WTC11 (cell line): ENCODE measurements at places on chromosomes 3 and 15. TPM values are rescaled to one million over a fixed set of nuclear protein-coding genes. Genes with fewer than 3 reads are reported as not detected.
A peak's percentile ranks its signal among the peaks of the same experiment; 100 is the strongest.

- no peak for DNase-seq
Observed at GRCh38 chr3:150393745-150394144, 14.4 kb upstream of the TSC22D2 start.

DNA sequence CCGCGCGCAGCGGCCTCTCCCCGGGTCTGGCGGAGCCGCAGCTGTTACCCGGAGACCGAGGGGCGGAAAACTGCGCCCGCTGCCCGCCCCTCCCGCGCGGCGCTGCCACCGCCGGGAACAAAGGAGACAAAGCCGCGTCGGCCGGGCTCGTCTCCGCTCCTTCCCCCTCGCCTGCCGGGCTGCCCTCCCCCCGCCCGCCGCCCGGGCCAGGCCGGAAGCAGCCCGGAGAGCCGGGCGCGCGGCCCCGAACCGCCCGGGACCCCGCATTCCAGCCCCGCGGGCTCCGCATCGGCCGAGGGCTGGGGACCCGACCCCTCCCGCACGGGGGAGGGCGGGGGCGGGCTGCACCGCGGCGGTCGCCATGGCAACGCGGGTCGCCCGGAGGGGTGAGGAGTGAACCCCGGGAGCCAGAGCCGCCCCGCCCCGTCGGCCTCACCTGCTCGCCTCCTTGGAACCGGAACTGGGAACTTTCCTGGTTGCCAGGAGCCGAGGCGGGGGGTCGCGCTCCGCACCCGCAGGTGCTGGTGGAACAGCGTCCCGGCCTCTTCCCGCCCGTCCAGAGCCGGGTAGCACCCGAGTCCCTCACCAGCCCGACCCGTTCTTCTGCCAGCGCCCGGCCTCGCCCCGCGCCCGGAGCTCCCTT is 448 bp downstream of the PLXNB1 start:
- DNase-seq = peak; percentile 86

- DNase-seq = no peak
Observed at GRCh38 chr3:156142702-156143101, 22.3 kb downstream of the KCNAB1 start.

DNA sequence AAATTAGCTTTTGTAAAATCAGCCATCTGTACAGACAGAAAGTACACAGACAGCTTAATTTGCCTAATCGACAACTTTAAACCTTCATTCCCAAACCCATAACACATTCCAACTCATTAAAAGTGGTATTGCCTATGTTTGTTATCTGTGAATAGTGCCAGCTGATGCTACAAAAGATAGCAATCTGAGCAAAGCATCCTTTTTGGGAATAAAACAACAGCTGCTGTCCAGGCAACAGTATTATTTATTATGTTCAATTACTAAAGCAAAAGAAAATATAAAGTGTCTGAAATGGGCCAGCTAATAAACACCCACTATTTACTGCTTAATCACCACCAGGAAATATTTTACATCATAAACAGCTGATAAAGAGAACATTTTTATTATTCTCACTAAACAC is 134.8 kb upstream of the ABI3BP start:
- no peak for DNase-seq

Gene PAK6
- 8.7 to 11.7 TPM (median 9.6 TPM) in 3 replicates for total RNA-seq
